ENCODE measurements at places on chromosomes 13 and 19.

DNA sequence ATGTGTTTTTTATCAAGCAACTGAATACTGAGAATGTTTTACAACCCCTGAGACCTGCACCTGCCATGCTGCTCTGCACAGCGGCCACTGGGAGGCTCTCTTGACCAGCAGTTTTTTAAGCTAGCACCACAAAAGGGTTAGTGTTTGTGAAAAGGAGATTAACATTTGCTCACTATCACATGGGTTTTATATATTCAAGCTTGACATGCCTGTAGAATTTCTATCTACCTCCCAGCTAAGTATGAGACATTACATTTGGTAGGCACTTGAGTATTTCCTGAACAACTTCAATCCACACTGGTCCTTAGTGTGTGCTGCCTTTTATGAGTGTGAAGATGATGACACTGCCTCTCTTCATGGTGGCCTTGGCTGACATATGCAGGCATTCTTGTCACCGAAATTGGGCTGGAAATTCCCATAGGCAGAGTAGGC, 1238.9 kb downstream of the UQCRFS1 start:
- no peak for DNase-seq

- DNase-seq = no peak
These were observed 52.6 kb upstream of the MYCBP2 start for GRCh38 chr13:77379508-77379907.

DNA sequence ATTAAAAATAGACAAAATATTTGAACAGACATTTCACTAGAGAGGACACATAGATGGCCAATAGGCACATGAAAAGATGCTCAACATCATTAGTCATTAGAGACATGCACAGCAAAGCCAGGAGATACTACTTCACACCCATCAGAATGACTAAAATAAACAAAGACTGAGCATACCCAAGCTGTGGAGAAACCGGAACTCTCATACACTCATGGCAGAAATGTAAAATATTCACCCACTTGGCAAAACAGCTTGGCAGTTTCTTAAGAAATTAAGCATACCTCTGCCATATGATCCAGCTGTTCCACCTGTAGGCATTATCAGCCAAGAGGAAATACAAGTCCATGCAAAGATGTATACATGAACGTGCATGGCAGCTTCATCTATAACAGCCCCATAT, 213.4 kb downstream of the TSHZ3 start:
- DNase-seq = no peak

DNA sequence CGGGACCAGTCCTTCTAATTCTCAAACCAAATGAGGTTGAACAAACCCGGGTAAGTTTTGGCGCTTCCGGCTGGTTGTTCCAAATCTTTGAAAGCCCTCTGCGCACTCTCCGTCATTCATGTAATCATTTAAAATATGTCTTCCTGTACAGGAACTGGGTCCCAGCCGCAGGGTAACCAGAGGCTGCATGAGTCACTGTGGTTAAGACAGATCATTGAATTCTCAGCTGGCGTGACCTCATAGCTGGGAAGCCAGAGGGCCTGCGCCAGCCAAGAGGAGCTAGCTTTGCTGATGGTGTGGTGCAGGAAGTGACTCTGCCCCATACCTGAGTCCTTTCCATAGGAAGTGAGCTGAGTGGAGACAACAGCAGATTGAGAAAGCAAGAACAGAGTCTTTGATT, 135.2 kb downstream of the TSHZ3 start:
- peak; percentile 55 for DNase-seq

DNA sequence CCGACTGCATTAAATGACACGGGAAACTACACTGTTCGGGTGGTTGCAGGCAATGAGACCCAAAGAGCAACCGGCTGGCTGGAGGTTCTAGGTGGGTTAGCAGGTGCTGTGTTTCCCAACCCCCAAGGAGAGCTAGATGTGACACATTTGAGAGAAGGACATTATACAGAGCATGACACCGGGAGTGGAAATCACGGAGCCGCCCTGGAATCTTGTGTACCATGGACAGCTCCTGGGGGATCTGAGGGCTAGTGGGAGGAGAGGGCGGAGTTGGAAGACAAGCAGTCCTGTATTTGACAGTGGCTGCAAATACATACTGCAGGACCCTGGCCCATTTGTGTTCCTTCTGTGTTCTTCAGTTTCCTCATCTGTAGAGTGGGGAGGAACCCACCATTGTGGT, 2.3 kb downstream of the CEACAM18 start:
- DNase-seq = no peak

DNA sequence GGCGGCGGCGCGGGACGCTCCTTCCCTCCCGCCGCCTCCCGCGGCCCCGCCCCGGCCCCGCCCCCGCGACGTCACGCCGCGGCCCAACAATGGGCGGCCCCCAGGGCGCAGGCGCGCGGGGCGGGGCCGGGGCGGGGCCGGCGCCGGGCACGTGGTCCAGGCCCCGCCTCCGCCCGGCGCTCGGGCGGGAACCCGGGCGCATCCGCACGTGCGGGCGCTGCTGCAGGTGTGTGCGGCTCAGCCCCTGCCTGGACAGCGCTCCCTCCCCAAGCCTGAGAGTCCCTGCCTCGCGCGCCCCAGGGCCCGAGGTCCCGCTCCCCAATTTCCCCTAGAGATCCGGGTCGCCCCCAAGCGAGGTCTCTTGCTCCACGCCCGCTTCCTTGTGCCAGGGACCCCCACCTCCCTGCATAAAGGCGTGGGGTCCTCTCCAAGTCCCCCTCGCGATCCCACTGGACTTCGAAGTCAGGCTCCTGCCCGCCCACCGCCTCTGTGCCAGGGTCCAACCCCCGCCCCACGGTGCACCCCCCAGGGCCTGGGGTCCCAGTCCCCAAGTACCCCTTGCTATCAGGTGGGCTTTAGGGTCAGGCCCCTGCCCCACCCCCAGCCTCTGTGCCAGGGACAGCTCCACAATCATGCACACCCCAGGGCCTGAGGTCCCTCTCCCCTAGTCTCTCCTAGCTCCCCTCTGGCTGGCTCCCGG, at the start of gene MEX3D:
Gene MEX3D, minus strand, starts transcription at position 6 of the 700 bp plus-strand sequence. CDS start 267 bp downstream, outside the sequence.
- DNase-seq = peak; percentile 75

DNA sequence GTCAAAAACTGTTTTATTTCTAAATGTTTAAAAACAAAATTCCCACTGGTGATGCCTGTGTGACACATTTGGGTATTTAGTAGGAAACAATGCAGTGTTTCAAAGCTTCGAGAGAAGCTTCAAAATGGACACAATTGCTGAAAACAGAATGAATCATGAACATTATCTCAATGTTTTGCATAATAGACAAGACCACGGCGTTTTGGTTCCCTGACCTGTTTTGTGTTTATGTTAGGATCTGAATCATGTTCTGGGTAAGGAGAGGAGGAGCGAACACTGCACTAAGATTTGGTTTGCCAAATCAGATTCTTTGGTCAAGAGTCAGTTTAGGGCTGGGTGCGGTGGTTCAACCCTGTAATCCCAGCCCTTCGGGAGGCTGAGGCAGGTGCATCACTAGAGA, 42.2 kb downstream of the IFT88 start:
- DNase-seq = no peak

DNA sequence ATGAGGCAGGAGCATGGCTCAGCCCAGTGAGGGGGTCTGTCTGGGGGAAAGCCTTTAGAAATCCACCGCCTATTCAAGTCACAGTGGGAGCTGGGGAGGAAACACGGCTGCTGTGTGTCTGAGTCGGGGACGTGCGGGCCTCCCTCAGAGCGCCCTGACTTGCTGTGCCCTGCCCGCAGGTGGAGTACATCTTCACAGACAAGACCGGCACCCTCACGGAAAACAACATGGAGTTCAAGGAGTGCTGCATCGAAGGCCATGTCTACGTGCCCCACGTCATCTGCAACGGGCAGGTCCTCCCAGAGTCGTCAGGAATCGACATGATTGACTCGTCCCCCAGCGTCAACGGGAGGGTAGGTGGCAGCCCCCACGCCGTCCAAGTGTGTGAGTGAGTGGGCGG, 137.8 kb upstream of the MCF2L start:
- no peak for DNase-seq

DNA sequence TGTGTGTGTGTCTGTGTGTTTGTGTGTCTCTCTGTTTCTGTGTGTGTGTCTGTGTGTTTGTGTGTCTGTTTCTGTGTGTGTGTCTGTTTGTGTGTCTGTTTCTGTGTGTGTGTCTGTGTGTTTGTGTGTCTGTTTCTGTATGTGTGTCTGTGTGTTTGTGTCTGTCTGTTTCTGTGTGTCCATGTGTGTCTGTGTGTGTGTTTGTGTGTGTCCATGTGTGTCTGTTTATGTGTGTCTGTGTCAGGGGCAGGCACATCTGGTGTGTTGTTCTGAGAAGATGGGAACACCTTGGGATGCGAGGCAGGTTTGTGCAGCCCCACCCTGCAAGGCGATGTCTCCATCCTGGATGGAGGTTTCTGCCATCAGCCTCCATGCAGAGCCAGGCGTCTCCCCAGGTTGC, 275.8 kb upstream of the SOX1 start:
- DNase-seq = no peak

DNA sequence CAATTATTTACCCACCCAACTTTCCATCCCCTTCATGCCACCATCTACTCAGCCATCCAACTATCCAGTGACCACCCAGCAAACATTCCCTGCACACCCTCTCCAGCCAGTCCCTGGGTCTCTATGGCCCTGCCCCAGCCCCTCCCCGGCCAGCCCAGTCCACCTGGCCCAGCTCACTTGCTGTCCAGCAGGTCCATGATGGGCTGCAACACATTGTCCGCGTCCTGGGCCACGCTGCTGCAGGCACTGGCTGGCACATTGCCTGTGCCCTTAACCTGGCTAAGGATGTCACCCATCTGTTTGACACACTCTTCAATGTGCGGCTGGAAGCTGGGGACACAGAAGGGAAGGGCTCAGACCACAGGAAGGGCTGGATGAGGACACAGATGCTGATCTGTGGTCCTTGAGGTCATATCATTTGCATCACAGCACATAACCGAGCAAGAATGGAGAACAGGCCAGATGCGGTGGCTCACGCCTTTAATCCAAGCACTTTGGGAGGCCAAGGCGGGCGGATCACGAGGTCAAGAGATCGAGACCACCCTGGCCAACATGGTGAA, 61.6 kb downstream of the UNC13A start:
- DNase-seq = no peak

DNA sequence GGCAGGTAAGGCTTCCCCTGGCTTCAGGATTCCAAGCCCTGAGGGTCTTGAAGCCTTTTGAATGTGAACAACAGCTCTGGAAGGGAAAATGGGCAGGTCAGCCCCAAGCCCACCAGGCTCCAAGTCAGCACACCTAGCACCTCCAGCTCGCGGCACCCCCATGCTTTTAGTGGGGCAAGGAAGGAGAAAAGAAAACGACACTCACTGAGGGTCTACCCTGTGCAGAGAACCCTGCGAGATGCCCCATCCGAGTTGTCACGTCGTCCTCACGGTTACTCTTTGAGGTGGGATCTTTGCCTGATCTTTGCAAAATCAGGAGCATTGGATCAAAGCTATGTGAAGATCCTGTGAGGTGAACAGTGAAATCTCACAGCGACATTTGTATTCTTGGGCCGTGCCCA, 5.7 kb upstream of the F10 start:
- DNase-seq = no peak

GRCh38 chr13:60047918-60048317, 115.8 kb downstream of the DIAPH3 start:
- no peak for DNase-seq

GRCh38 chr13:43355774-43356173, 332.4 kb downstream of the DNAJC15 start:
- DNase-seq = no peak

GRCh38 chr13:46624353-46624752, 71.4 kb downstream of the LRCH1 start:
- DNase-seq = no peak

- DNase-seq = no peak
These were observed 23.5 kb downstream of the CDADC1 start for GRCh38 chr13:49271264-49271663.

DNA sequence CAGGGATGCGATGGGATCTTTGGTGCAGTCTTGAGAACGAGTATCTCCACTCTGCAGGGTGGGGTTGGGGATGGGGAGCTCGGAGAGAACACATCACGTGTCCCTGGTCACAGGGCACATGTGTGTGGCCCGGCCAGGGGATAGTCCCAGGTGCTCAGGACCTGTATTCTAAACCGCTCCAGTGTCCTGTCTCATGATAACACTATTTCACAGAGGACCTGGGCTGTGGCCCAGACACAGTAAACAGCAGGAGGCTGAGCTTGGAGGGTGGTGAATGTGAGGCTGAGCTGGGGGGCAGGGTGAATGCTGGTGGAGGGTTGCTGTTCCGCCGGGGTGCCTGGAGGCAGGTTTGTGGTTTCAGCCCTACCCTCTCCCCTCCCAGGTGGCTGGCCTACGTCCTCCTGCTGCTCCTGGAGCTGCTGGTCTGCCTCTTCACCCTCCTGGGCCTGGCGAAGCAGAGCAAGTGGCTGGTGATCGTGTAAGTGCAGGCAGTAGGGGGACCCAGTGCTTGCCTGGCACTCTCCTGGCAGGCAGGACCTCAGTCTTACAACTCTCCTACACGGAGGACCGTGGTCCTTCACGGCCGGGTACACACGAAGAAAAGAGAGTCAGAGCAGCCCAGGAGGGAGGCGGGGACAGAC, 11.1 kb downstream of the TTYH1 start:
- no peak for DNase-seq

- DNase-seq = no peak
These were observed 8.1 kb downstream of the FAM187B start for GRCh38 chr19:35220315-35220921.

- no peak for DNase-seq
These were observed 10.2 kb downstream of the OXGR1 start for GRCh38 chr13:96984051-96984508.

GRCh38 chr19:664913-665443, 2.0 kb upstream of the RNF126 start:
- DNase-seq = peak; percentile 79

DNA sequence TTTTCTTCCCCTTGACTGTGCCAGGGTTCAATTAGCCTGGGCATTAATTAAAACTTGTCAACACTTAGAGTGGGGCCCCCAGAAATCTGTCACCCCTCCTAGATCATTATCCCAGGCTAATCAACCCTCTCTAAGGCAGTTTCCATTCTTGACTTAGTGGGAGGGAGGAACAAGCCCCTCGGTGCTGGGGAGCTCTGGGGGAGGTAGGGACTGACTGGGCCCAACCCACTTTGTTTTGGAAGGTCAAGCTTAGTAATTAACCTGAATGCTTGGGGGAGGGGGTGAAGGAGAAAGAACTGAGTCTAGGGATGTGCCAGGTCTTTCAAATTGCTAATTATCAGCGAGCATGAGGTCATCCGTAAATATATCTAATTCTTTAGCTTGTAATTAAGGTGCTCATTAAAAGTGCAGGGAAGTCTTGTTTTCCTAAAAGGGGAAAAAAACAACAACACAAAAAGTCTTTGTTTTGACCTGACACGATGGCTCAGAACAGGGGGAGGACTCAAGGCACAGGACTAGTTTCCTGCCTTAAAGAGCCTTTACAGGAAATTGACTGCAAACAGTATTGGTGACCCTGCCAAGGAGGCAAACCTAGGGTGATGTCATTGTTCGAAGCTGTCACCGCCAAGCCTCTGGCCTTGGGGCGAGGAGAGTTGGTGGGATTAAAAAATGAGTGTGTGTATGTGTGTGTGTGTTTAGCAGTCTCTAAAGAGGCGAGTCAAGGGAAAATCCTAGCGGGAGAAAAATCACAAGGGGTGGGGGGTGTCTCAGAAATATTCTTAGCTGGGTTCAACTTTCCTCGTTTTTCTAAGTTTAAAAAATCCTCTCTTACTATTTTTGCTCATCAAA, 19.4 kb downstream of the ACTN4 start:
- no peak for DNase-seq
